ENCODE measurements at places on chromosomes 2 and 18.
A peak's percentile ranks its signal among the peaks of the same experiment; 100 is the strongest.

- no peak for DNase-seq
These were observed 144.2 kb upstream of the ID2 start for GRCh38 chr2:8537562-8538155.

- DNase-seq: peak; percentile 41
These were observed at the start of gene TRABD2A for GRCh38 chr2:84880645-84881521. Gene TRABD2A (minus strand): TSS chr2:84881084. CDS start chr2:84881039, 45 bp downstream.

GRCh38 chr18:78822949-78823285 is 156.7 kb upstream of the SALL3 start:
- DNase-seq: no peak

DNA sequence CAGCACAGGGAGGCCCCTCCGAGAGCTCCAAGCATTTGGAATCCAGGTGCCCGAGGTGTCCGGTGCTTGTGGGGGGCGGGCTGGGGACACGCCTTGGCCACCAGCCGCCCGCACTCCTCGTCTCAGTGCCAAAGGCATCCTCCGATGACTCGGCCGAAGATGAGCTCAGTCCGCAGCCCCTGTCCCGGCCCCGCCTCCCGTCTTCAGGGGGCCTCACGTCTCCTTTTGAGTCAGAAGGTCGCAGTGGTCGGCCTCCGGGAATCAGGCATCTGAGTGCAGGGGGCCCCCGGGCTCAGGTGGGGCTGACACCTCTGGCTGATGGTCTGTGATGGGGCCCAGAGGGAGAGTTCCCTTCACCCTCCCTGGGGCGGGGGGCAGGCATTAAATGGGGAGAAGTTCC is 74.8 kb downstream of the NFATC1 start:
- DNase-seq: no peak

DNA sequence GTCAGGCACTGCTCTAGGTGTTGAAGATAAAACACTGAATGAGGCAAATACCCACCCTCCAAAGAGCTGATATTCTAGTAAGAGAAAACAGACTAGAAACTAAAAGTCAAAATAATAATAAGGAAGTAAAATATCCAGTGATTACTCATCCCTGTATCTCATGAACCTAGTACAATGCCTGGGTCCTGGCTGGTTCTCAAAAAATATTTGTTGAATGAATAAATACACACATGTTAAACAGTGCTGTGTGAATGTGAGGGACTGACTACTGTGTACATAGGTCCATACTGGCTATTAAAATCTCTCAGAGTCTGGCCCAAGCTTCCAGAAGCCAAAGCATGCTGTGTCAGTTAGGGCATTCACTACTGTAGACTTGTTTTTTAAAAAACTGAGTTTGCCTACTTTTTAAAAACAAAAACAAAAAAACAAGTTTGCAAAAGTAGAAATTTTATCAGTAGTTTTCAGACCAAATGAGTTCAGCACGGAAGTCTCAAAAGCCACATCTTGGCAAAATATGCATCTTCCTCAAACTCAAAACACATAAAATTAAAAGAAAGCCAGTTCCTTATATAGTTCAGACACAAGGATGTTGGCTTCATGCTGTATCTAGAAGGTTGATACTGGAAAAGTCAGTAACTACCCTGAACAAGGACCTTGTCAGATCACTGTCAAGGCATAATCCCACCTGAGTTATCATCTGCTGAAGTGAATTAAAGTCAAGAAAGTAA is 136.2 kb downstream of the THADA start:
- peak; percentile 82 for DNase-seq

- DNase-seq: no peak
These were observed 25.6 kb downstream of the TRPM8 start for GRCh38 chr2:233942731-233943130.

- no peak for DNase-seq
These were observed 315.3 kb upstream of the CDH7 start for GRCh38 chr18:65435534-65435933.

DNA sequence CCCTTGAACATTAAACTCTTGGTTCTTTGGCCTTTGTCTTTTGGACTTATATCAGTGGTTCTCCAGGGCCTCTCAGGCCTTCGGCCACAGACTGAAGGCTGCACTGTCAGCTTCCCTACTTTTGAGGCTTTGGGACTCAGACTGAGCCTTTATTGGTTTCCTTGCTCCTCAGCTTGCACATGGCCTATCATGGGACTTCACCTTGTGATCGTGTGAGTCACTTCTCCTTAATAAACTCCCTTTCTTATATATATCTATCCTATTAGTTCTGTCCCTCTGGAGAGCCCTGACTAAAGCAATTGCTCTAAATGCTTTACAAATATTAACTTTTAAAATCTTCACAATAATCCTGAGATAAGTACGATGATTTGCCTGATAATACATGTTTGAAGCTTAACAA is 353.6 kb upstream of the TRIB2 start:
- no peak for DNase-seq

DNA sequence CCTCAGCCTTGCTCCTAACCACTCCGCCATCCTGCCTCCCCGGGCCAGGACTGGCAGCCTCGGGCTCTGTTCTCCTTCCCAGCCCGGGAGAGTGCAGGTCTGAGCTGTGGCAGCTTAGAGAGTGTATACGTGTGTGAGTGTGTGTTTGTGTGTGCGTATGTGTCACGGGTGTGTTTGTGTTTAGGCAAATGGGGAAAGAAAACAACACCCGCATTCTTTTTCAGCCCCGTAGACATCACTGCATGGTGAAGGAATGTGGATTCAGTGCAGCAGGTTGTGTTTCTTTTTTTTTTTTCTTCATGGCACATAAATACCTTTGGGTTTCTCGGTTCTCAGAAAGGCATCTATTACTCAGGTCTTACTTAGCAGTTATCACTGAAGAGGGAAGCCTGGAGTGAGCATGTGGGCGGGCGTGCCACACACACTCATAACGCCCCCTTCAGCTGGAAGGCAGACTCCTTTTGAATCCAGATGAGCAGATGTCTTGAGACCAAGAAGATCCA is 44.2 kb downstream of the GLI2 start:
- peak; percentile 90 for DNase-seq

GRCh38 chr2:158202161-158202815 is 100.6 kb downstream of the UPP2 start:
- DNase-seq: peak; percentile 51

DNA sequence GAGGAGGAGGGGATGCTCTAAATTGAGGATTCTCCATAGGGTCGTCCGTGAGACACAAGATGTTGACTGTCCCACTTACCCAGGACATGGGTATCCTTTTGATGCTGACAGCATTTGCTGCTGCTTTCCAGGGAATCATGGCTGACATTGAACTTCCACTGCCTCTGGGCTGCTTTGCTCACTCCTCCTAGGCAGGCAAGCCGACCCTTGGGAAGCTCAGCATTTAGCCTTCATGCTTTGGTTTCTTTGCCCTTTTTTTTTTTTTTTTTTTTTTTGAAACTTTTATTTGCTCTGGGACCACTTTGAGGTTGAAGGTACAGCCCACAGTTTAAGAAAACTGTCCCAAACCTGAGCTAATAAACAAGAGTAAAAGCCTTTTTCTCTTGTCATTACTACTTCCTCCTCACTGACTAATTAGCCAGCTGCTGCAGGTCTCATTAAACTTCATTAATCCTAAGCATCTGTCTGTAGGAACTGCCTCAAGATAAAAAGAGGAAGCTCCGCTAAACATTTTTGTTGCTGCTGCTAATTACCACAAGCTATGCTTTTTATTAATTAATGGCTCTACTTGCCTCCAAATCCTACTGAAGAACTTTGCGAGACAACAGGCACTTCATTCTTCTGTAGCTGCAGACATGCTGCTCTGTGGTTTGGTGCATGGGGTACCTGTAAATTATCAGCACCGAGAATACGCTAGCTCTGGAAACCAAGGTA is 125.4 kb downstream of the SPTBN1 start:
- DNase-seq: no peak

- DNase-seq: no peak
These were observed 61.7 kb downstream of the TCF7L1 start for GRCh38 chr2:85194780-85195480.

DNA sequence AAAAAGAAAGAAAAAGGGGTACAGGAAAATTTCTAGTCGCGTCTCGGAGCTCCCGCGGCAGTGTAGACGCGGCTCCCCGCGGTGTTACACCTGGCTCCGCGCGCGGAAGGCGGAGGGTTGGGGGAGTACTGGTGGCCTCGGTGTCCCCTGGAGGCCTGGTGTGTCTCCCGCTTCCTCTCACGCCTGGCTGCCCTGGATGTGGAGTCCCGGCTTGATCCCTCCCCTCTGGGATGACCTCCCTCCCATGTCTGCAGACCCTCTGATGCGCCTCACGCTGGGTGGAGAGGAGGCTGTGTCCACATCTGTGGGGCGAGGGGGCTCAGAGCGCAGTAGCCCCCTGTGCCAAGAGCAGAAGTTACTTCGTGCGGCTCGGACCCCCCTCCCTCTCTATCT is 1.2 kb downstream of the KIF5C start:
- DNase-seq: no peak

- no peak for DNase-seq
These were observed 34.5 kb downstream of the FARP2 start for GRCh38 chr2:241390301-241391206.

DNA sequence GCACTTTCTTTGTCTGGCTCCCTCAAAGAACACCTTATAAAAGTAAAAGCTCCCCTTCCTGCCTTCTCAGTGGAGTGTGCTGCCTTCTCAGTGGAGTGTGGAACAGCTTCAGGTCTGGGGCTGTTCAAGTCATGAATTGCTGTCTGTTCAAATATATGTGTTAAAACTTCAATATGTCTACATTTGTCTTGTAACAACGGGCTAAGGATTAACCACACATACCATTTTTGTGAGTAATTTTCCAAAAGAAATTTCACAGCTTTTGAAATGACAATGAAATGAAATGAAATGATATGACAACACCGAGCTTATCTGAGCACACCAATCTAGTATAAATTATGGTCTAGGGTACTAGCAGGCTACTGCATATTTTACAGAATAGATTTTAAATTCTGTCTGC is 42.9 kb downstream of the CABYR start:
- DNase-seq: peak; percentile 42

DNA sequence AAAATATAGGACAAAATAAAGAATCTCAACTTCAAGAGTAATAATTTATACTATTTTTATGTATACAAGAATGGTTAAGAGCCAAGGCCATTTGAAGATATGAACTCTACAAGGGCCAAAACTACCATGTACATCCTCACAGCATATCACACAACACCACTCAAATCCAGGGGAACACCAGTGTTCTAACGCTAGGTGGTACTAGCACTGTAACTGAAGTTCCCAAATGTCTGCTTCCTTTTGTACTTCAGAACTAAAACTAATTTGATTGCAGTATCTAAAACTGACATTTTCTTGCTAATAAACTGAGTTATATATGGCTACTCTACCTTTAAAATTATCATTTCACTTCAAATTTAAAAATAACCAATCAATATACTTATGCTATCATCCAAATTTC is 47.0 kb downstream of the REV1 start:
- no peak for DNase-seq

GRCh38 chr2:210899131-210899530 is 342.7 kb downstream of the CPS1 start:
- no peak for DNase-seq

GRCh38 chr2:11227595-11227994 is 72.3 kb downstream of the SLC66A3 start:
- no peak for DNase-seq

DNA sequence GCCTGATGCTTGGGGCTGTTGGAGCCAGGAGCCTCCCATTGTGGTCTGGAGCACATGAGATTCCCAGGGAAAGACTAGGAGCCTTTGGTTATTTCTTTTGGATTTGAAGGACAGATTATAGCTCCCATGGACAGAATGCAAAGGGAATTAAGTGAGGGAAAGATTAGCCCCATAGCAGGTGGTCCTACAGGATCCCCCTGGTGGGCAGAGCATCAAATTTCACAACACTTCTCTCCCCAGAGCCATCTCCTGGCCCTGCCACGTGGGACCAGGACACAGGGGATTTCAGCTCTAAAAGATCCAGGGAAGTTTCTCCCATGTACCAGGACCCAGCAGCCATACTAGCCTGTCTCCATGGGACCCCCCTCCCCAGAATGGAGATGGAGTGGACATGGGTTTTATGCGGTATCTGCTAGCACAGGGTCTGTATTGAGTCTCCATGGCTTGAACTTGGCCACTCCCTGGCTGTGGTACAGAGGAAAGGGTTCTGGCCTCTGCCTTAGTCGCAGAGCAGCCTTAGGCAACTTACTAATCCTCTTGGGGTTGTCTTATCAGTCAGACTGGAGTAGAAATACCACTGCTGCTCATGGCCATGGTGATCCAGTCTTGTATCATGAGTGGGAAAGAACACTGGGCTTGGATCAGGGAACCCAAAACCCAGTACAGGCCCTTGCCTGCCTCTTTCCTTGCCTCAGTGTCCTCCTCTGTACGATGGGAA is 6.8 kb upstream of the PLB1 start:
- DNase-seq: no peak

GRCh38 chr18:44713435-44713834 is 32.7 kb downstream of the SETBP1 start:
- DNase-seq: no peak

- peak; percentile 57 for DNase-seq
These were observed 47.0 kb upstream of the AP1S3 start for GRCh38 chr2:223884399-223884798.

- DNase-seq: peak; percentile 79
These were observed 20.9 kb upstream of the COL6A3 start for GRCh38 chr2:237434866-237435311.

- peak; percentile 12 for DNase-seq
These were observed 435.3 kb downstream of the TGIF1 start for GRCh38 chr18:3885209-3885792.

GRCh38 chr2:60437080-60437696 is 116.3 kb downstream of the BCL11A start:
- no peak for DNase-seq

DNA sequence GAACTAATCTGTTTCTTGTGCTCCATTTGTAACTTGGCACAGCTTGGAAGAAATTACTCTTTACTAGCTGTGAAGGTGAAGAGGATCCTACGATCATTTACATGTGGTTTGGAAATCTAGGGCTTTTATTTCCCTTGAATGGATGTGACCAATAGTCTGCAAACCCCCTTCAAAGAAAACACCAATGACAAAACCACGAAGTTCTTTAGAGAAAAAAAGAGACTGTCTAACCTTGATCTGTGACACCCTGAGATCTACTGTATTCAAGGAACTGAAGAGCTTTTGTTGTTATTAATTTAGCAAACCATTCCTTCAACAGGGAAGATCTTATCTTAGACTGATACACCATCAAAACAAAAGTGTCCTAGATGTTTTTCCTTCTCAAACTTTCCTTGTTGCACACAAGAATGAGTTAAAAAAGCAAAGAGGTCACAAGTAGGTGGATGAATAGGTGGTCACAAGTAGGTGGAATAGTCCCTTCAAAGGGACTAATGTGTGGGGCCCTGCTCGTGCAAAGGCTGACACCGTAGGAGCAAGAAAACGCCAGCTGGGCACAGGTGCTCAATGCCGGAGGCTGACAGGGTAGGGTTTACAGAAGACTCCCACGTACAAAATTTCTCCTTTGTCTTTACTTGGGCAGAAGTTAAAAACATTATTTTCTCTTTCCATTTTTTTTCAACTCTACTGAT is 95.6 kb upstream of the ITGB6 start:
- no peak for DNase-seq

GRCh38 chr2:23008951-23009350 is 376.0 kb upstream of the KLHL29 start:
- no peak for DNase-seq

- no peak for DNase-seq
These were observed 89.1 kb downstream of the B3GNT2 start for GRCh38 chr2:62284980-62285379.
